Stimulated activated CD4-positive, alpha-beta T cell treated with anti-CD3 and anti-CD28 coated beads, Interleukin-12 subunit alpha, Interleukin-12 subunit beta, amount 100 ng/mL, for 24 hours (primary cell): ENCODE measurements at places on chromosomes 4 and X.

DNA sequence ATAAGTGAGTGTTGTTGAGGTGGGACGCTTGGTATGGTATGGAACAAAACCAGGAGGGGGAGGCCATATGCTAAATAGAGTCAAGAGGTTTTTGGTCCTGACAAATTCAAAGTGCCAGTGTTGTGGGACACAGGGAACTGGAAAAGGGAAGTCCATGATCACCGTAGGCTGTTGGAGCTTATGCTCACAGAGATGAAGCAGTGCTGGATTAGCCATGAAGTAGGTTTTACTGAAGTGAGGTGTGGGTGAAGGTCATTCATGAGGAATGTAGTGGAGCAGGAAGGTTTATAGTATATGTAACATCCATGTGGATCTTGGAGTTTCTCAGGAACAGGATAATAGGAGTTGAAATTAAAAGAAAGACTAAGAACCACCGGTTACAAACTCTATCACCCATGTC is 256.1 kb upstream of the PITX2 start:
- DNase-seq: no peak

DNA sequence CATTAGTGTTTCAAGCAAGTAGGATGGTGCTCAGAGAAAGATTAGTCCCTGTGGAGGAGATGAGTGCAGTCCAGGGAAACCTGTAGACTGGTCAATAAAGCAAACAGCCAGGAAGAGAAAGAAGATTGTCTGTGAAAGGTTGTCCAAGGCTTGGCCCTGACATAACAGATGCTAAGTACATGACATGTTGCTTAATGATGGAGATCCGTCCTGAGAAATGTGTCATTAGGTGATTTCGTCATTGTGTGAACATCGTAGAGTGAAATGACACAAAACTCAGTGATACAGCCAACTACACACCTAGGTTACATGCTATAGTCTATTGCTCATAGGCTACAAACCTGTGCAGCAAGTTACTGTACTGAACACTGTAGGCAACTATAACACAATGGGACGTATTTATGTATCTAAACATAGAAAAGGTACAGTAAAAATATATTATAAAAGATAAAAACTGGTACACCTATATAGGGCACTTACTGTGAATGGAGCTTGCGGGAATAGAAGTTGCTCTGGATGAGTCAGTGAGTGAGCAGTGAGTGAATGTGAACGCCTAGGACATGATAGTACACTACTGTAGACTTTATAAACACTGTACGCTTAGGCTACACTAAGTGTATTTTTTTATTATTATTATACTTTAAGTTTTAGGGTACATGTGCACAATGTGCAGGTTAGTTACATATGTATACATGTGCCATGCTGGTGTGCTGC is 9.0 kb upstream of the PRSS48 start:
- DNase-seq: no peak

GRCh38 chrX:154452823-154453222 is 5.3 kb upstream of the PLXNA3 start:
- DNase-seq: no peak

- DNase-seq: no peak
Measured at GRCh38 chr4:75671802-75672421, 1.3 kb downstream of the G3BP2 start.

GRCh38 chrX:128106630-128107029 is 54.4 kb upstream of the ACTRT1 start:
- no peak for DNase-seq

DNA sequence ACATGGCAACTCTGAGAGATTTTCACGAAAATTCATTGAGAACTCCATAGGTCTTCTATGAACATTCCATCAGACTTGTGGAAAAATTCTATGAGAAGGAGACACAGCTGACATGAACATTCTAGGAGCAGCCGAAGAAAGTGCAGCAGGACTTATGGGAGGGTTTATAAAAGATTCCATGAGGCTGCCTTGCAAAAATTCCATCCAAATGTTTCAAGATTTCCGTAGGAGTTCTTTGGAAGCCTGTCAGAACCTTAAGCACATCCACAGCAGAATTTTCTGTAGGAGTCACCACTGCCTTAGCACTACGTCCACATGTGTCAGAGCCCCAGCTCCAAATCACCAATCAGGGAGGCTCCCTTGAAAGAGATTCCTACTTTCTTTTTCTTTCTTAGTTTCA is 67.0 kb upstream of the MSX1 start:
- DNase-seq: no peak

- no peak for DNase-seq
Measured at GRCh38 chrX:38335382-38335781, 8.1 kb upstream of the RPGR start.

DNA sequence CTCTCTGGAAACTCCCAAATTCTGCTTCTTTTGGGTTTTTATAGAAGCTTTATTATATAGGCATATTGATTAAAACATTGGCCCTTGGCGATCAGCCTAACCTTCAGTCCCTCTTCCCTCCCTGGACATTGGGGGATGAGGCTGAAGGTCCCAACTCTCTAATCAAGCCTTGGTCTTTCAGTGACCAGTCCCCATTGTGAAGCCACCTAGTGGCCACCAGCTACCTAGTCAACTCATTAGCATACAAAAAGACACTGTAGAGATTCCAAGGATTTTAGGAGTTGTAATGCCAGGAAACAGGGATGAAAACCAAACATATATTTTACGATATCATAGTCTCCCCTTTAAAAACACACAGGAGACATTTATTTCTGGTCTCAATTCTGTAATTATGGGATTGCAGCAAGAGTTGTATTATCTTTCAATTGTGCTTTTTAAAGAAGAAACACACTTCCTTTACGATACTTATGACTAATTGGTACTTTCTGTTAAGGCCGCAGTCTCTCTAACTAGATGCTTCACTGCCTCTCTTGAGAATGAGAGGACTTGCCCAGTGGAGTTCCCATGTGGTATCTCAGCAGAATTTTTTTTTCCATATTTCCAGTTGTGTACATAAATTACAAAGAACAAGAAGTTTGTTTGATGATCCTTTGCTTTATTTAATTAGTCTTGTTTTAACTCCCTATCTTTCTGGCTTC is 58.2 kb downstream of the WDR17 start:
- DNase-seq: no peak

GRCh38 chr4:144687466-144687865 is 41.5 kb downstream of the HHIP start:
- DNase-seq: no peak

- DNase-seq: no peak
Measured at GRCh38 chr4:63894161-63894560, 515.1 kb downstream of the TECRL start.

DNA sequence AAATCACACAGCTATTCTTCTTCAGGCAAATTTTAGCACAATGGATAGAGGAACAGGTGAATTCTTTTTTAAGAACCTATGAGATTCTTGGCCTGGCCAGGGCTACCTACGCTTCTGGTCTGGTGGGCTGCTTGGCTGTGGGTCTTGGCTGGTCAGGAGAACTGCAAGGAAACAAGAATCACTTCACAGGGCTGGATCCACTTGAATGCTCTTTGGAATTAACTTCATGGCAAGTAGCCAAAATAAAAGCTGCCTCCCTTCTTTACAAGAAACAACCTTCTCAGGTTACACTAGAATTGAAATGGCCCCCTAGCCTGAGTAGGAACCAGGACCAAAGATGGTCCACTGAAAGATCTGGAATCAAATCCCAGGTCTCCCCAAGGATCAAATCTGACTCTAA is 519.1 kb downstream of the IQCM start:
- no peak for DNase-seq

DNA sequence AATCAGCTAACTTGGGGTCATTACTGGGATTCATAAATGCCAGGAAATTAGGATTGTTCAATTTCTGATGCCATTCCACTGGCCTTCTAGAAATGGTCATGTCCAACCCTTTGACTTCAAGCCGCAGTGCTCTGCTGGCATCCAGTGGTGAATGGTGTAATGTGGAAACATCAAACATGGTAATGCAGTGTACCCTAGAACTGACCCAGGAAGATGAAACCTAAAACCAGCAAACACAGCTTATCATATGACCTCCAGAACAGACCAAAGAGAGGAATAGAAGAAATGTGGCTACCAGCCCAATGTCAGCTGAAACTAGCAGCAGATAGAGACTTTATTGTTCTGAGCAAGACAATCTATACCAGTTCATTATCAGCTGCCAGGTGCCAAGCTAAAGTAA is 13.8 kb downstream of the CXCL13 start:
- no peak for DNase-seq

GRCh38 chr4:83704786-83705185 is 168.9 kb downstream of the GPAT3 start:
- no peak for DNase-seq

- no peak for DNase-seq
Measured at GRCh38 chr4:90074322-90074886, 52.8 kb upstream of the CCSER1 start.

DNA sequence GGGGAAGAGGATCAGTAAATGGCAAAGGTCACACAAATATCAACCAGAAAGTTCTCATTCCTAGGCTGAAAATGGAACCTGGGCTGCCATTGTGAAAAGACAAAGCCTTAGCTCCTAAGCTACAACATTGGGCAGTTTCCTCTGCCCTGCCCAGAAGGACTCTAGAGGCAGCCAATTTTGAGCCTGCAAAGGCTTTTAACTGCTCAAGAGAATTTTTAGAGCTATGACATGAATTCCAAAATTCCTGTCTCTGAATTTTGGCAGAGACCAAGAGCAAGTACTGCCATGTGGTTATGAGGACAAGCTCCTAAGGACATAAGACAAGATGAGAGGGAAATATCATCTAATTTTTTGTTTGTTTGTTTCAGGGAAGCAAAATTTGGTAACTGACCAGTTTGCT is 29.6 kb upstream of the IGFBP7 start:
- no peak for DNase-seq
